KBM-7 (cell line): ENCODE measurements at places on chromosomes 11 and 22.

DNA sequence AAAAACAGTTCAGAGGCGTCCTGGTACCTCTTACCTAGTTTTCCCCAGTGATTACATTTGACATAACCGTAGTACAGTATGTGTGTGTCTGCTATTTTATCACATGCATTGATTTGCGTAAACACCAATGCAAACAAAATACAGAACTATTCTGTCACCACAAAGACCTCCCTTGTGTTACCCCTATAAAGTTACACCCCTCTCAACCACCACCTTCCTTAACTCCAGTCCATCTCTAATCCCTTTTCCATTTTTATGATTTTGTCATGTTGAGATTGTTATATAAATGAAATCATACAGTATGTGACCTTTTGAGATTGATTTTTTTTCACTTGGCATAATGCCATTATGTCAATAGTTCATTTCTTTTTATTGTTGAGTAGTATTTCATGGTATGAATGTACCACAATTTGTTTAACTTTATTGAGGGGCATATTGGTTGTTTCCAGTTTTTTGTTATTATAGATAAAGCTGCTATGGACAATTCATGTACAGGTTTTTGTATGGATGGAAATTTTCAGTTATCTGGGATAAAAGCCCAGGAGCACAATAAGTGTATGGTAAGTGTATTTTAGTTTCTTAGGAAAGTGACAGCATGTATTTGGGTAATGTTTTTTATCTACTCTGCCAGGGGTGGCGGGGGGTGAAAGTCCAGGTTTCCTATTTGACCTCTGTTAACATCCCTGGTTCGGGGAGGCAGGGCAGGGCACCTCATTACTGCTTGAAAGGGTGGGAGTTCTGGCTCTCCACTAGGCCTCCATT, 6.0 kb upstream of the SLC37A2 start:
- DNase-seq: no peak

DNA sequence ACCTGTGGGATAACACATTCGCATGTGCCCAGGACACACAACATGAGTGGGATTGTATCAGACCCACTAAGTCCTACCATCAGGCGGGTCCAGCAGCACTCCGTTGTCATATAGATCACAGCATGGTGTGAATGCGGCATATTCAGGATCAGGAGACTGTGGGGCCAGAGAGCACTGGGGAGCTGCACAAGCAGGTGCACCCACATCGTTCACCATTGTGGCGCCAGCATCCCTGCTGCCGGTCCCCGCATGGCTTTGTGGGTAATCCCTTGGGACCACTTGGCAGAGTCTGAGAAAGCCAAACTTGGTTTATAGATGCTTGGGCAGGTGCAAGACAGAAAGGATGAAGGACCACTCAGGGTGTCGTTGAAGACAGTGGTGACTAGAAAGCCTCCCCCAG, 201.6 kb upstream of the B3GAT1 start:
- no peak for DNase-seq

DNA sequence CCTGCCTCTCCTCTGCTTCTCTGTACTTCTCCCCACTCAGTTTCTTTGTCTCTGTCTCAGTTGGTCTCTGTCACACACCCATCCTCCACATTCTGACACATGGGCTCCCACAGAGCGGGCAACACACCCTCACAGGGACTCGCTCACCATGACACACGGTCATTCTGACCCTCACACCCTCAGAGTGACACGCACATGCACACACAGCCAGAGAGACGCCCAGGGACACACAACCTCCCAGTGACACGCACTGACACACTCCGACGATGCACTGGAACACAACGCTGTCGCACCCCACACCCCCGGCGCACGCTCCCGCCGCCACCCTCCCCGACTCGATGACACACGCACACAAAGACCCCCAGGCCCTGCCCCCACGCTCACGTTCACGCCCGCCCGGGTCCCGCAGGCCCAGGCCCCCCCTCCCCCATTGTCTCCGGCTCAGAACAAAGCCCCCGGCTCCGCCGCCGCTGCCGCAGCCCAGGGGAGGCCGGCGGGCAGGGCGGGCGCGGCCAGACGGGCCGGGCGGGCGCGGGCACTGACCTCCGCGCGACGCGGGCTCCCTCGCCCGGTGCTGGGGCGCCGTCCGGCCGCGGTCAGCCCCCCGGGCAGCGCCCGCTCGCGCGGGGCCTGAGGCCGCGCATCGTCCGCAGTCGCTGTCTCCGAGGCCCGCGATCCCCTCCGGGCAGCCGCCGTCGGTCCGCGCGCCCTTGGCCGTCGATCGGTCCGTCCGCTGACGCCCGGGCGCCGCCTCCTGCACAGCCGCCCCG, 404 bp downstream of the DCHS1 start:
- DNase-seq: no peak

GRCh38 chr11:102234779-102235439, 82.4 kb upstream of the BIRC3 start:
- DNase-seq: no peak
